ENCODE measurements at places on chromosomes 11 and 22.

DNA sequence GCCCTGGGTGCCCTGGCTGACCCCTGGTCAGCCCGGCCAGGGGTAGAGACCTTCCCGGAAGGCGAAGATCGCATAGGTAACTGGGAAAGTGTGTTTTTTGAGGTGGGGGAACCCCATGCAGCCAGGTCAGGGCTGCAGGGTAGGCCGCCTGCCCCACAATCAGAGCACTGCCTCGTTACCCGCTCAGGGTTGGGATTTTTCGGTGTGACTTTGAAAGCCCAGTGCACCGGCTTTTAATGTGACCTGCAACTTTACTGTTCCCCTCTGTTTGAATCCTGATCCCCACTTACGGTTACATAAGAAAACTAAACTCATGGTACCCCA, 239.2 kb upstream of the PLET1 start:
- no peak for DNase-seq

- DNase-seq, result no peak
These were observed 192.7 kb downstream of the C11orf91 start for GRCh38 chr11:33507967-33508366.

DNA sequence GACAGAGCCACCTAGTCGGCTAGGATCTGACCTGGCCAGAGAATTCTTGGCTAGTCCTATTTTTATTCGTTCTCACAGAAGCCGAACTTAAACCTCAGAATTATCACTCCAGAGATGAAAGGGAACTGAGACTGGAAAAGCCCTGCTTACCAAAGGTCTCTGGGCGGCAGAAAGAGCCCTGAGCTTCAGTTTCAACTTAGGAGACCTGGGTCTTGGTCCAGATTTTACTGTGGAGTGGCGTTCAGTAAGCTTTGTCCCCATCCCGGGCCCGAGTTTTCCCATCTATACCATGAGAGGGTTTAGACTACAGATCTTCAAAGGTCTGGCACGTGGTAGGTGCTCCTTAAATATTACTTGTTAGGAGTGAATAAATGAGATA, 516 bp downstream of the NEU3 start:
- DNase-seq, result no peak

- no peak for DNase-seq
These were observed 1.5 kb downstream of the LTBP3 start for GRCh38 chr11:65556470-65557279.

DNA sequence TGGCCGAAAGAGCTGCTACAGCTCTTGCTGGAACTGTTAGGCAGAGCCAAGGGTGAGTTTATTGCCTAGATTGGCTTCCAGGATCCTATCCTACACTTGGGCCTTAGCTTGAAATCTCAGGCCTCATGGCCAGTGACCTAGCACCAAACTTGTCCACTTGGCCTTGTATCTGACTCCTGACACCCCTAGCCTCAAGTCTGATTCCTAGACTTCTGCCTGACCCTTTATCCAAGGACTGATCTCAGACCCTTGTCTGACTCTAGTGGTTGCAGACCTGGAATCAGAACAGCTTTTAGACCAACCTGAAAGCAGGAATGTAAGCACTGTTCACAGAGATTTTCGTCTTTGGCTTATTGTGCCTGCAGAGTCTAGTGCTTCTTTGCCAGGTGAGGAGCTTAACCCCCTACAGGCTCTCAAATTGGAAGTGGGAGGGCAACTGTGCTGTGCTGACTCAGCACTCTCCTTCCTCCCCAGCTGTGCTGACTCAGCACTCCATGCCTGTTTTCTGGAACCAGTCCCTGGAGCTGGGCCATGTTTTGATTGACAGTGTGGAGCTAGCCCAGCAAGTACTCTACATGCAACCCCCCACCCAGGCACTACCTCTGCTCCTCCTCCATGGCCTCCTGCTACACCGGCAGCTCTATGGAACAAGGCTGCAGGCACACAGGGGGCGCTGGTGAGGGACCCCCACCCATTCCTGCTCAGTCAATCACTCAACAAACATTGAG, 35.1 kb downstream of the RRP8 start:
- DNase-seq, result no peak

DNA sequence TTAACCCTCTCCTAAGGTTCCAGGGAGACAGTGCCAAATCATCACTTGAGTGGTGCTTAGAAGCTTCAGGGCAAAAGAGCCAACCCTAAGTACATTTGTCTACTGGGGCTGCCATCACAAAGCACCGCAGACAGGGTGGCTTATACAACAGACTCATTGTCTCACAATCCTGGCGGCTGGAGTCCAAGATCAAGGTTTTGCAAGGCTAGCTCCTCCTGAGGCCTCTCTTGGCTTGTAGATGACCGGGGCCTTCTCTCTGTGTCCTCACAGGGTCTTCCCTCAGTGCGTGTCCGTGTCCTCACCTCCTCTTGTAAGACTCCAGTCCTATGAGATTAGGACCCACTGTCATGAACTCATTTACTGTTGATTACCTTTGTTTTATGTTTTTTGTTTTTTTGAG, 34.1 kb upstream of the CD81 start:
- DNase-seq, result no peak

DNA sequence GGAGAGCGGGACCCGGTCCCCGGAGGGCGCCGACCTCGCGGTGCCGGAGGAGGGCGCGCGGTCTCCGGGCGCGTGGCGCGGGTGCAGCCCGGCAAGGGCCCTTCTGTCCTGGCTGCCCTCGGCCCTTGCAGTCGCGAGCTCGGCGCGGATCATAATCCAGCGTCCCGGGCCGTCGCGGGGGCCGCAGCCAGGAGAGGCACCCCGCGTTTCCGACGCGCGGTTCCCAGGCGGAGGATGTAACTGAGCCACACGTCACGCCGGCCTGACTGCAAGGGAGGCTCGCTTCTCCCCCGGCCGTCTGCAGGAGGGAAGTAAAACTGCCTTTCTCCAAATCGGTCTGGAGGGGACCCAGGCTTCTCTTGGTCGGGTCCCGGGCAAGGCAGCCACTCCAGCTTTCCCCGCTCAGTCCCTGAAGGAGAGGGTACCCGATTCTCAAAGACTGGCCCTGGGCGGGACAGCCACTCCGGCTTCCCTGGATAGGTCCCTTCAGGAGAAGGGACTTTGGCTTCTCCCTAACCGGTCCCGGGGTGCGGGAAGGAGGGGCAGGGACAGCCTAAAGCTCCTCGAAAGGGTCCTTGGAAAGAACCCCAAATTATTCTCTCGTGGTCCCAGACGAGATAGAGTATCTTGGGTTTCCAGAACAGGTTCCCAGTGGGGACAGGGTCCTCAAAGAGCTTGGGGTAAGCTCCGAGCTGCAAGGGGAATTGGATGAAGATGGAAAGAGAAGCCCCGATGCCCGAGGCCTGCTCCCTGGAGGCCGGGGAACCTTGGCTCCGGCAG, 836 bp downstream of the SPON1 start:
- DNase-seq, result no peak
